MV-4-11 (cell line): ENCODE measurements at places on chromosomes 11 and 22.

DNA sequence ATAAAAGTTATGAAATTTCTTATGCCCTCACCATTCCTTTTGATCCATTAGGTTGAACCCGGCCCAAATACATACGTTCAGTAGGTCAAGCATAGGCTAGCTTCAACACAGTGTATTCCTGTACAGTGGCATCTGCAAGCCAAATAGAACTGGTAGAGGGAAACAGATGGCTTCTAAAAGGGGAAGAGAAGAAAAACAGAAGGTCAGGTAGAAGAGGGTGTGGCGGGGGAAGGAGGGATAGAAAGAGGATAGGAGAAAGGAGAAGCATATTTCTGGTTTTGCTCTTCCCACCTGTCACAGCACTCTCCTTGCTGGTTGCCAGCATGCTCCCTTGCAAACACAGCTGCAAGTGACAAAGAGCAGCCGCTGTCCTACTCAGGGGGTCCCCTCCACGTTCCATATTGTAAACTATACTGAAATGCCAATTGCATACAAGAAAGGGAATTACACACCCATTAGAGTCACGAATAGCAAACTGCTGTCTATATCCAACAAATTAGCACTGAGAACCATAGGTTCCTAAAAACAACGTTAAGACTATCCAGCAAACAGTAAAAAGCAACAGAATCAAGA, 71.8 kb downstream of the PHF21A start:
- DNase-seq, result peak; percentile 10

DNA sequence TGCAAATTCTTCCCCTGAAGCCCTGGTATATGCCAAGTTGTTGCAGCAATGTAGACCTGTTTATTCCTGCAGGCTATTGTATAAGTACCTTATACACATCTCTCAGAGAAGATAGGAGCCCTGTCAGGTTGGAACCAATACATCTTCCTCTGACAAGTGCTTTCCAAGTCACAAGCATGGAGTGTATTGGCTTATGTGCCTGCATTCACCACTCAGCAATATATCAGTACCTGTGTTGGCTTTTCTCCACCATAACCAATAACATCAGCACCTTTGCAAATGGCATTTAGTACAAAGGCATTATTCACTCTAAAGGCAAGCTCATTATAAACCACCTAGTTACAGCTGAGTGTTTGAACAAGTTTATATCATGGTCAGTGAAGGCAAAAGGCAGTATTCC, 611.7 kb upstream of the CNTN5 start:
- no peak for DNase-seq

- DNase-seq, result no peak
Measured at GRCh38 chr22:39594411-39594810, 23.9 kb downstream of the CACNA1I start.

- DNase-seq, result no peak
Measured at GRCh38 chr22:10741210-10741609, 4786.8 kb upstream of the OR11H1 start.
